ENCODE measurements at places on chromosomes 3 and 15.

- DNase-seq = no peak
Observed at GRCh38 chr3:127735767-127736693, 63.3 kb downstream of the ABTB1 start.

- no peak for DNase-seq
Observed at GRCh38 chr15:101053261-101053660, 134.1 kb downstream of the LRRK1 start.

GRCh38 chr15:52261498-52262242 is 33.9 kb downstream of the MYO5C start:
- DNase-seq = no peak

GRCh38 chr3:111784001-111784400 is 75.1 kb upstream of the PHLDB2 start:
- no peak for DNase-seq

DNA sequence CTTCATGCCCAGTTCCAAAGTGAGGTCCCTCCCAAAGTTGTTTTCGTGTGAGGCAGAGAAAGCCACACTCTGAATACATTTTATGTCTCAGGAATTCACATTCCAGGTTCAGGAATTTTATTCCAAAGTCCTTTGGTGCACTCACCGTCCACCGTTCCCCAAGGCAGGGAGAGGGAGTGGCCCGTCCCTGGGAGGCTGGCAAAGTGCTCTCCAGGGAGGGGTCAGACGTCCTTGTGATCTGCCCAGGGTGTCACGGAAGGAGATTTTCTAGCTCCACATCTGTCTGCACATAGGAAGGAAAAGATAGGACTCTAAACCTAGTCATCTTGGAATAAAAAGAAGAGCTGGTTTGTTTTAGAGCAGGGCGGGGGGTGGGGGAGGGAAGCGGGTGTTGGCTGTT is 47.9 kb downstream of the KLF13 start:
- no peak for DNase-seq

- peak; percentile 15 for DNase-seq
Observed at GRCh38 chr15:78272316-78272715, 8.0 kb downstream of the DNAJA4 start.

GRCh38 chr15:48945386-48945785 is 18.3 kb downstream of the SHC4 start:
- DNase-seq = no peak

GRCh38 chr3:39428745-39429201 is 22.3 kb downstream of the RPSA start:
- no peak for DNase-seq

GRCh38 chr15:57923750-57924149 is 141.8 kb downstream of the ALDH1A2 start:
- no peak for DNase-seq

DNA sequence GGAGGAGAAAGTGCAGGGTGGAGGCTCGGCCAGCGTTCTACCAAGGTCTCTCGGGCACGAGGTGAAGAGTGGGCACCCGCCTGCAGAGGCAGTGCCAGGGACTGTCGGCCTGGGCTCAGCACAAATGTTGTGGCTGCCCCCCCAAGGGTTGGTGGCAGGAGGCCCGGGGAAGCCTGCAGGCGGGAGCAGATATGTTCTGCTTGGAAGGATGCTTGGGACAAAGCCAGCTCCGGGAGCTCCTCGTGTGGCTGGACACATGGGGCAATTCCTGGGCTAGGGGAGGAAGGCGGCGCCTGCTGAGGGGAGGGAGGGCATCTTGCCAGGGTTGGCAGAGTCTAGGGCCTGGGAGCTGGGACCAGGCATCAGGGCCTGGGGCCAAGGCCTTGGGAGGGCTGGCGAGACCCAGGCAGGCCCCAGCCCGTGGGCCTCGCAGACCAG is 30.4 kb upstream of the FBLN2 start:
- DNase-seq = peak; percentile 65

DNA sequence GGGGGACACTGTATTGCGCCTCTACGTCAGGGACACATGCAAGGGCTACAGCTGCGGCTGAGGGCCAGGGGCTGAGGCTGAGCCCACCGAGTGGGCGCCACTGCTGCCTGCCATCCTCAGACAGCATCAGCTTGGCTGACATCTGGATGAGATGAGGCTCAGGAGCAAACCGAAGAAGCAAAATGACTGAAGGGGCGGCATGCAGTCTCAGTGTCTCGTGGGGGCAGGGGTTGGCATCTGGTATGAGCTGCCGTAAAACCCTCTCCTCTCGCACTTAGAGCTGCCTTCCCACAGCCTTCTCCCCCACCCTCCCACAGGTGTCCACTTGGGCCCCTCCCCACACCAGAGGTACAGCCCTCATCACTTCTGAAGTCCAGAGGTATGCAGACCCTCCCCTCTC is 24.2 kb upstream of the CMTM7 start:
- no peak for DNase-seq

GRCh38 chr15:65962187-65962586 is 92.9 kb downstream of the RAB11A start:
- DNase-seq = no peak

DNA sequence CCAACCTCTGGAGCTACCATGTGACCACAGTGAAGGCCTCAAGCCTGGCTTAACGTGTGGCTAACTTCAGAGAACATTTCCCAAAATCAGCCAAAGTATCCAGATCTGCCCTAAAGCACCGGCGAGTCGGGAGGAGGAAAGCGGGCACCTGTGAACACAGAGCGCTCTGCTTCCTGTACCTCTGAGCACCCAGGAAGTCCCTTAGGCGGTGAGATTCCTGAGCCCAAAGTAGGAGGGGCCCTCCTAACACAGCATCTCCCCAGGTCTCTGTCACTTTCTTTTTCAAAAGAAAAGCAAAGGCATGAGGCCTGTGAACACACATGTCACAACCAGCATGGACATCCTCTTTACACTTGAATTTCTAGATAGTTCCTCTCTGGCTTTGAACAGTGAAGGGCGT is 944 bp upstream of the EIF4E3 start:
- no peak for DNase-seq

DNA sequence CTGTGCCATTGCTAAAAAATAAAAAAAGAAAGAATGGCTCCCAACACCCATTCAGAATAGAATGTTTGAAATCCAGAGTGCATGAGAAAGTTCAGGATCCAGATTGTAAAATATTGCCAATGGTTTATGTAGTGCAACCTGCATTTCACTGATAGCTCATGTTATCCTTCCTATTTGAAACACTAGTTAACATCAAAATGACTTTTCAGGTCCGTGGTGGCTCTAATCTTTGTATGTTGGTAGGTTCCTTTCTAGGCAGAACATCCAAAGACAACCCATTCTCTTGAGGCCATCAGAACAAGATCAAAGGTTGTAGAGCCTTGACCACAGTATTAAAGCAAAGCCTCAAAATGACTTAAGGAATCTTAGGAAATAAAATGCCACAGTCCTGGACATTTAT is 51.0 kb downstream of the PLCL2 start:
- DNase-seq = no peak

Data from NCI-H446 (cell line).